ENCODE measurements at places on chromosomes 16 and 17.

DNA sequence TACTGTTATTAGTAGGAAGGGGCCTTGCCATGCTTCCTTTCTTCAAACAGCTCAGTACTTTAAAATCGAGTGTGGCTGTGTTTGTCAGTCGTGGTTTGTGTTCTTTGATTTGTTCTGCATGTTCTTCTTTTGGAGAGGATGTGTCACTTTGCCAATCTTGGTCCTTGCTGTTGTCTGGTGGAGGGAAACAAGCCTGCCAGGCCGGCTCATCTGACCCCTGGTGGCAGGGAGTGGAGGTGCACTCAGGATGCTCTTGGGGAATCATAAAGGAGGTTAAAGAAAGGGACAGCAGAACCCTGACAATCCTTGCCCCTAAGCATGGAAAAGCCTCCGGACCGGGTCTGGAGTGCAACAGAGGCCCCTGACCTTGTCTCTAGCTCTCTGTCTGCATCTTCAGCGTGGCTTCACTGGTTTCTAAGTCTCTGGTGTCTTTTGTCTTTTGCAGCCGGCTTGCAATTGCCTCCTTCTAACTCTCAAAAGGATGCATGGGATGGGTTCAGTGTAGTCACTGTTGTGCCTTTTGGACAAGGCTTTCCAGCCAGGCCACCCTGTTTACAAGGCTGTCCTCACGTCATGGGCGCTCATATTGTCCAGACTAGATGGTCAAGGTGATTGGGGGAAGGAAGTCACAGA lies 135.8 kb downstream of the WWOX start:
- peak; percentile 61 for DNase-seq

DNA sequence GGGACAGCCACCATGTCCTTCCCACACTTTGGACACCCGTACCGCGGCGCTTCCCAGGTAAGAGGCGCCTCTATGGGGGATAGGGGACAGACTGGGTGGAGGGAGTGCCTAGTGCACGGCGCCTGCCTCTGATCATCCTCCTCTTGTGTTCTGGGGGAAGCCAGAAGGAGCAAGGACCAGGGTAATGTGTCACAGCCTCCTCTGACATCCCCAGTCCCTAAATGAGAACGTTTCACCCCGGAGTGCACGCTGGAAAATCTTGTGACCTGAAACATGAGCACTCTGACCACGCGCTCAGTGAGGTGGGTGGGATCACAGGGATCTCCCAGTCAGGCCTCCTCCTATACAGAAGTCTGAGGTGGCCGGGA lies 1.1 kb downstream of the IRX6 start:
- DNase-seq, result no peak

DNA sequence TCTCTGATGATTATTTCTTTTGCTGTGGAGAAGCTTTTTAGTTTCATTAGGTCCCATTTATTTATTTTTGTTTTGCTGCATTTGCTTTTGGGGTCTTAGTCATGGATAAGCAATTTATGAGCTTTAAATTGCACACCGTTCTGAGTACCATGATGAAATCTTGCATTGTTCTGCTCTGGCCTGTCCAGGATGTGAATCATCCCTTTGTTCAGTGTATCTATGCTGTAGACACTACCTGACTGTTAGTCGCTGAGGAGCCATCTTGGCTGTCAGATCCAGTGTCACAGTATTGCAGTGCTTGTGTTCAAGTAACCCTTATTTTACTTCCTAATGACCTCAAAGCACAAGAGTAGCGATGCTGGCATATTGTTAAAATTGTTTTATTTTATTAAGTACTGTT lies 218.0 kb upstream of the CNTNAP4 start:
- no peak for DNase-seq

- no peak for DNase-seq
Observed at GRCh38 chr16:85583491-85584181, 29.5 kb upstream of the GSE1 start.

- DNase-seq, result no peak
Observed at GRCh38 chr16:22372882-22373661, 1.3 kb downstream of the CDR2 start.

DNA sequence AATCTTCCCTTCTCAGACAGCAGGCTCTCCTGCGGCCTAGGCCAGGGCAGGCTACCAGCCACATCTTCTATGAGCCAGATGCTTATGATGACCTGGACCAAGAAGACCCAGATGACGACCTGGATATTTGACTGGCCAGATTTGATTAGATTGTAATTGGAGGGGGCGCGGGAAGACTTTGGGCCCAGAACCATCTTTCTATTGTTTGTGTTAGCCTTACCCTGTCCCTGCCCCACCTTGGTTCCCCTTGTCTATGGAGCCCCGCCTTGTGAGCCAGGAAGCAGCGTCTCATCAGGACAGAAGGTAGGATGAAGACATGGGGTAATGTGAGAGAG lies 2.8 kb downstream of the CLDN7 start:
- no peak for DNase-seq

DNA sequence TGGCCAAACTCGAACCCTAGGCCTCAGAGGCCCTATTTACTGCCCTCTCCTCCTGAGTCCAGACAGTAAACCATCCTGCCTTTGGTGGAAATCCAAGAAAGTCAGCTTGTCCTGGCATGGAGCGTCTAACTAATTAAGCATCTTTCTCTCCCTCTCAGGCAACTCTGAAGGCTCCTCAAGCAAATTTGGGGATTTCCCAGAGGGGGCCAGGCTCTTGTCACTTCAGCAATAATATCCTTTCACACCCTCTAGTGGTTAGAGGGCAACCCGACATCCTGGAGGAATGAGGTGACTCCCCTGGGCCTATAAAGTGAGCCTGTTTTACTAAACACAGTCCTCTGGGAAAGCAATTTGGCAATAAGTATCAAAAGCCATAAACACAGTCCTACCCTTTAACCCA lies 60.4 kb downstream of the NOG start:
- DNase-seq, result no peak

DNA sequence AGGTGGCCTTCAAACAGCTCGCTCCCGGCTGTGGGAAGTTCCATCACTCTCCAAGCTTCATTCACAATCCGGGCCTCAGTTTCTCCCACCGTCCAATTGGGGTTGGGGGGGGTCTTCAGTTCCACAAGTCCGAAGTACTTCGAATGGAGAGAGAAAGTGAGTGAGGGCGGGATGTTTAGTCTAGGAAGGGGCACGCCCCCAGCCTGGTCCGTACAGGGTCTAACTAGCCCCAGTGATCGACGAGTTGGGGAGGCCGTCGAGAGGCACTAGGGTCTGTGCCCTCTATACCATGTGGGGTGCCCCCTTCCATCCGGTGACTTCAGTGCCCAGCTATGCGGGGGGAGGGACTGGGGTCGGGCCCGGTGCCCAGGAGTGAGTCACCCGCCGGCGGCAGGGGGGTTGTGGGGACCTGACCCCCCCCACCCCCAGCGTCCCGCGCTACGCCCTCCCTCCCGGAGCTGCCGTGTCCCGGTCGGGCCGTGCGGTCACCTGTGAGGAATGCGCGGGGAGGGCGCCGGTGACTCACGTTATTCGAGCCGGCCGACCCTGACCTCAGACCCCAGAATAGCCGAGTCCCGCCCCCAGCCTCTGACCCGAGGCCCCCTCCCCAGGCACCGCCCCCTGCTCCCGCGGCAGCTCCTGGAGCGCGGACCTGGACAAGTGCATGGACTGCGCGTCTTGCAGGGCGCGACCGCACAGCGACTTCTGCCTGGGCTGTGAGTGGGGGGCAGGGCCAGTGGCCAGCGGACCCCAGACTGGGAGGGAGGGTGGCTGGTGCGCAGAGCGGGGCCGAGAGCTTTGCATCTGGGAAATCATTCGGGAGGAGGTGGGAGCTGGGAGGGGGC lies 658 bp downstream of the TNFRSF12A start:
- peak; percentile 24 for DNase-seq

DNA sequence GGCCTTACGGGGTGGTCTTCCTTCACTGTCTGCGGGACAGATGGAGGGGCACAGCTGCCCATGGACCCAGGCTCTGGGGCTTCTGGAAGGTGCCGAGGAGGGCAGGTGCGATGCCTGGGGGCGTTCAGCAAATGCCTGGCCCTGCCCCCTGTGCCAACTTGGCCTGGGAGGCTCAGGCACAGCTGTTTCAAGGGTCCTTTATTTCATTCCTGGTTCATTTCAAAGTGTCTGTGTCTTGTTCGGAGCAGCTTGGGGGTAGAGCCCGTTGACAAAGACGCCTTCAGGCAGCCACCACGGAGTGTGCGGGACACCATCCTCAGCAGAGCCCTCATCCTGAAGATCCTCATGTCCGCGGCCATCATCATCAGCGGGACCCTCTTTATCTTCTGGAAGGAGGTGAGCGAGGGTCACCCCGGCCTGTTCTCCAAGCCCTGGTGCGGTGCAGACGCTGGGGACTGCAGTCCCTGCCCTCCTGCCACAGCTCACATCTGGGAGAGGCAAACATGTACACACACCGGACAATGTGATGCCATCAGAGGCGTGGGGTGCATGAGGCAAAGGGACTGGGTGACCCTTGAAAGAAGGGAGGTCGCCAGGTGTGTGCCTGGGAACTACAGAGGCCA lies 43.9 kb downstream of the MEAK7 start:
- no peak for DNase-seq

DNA sequence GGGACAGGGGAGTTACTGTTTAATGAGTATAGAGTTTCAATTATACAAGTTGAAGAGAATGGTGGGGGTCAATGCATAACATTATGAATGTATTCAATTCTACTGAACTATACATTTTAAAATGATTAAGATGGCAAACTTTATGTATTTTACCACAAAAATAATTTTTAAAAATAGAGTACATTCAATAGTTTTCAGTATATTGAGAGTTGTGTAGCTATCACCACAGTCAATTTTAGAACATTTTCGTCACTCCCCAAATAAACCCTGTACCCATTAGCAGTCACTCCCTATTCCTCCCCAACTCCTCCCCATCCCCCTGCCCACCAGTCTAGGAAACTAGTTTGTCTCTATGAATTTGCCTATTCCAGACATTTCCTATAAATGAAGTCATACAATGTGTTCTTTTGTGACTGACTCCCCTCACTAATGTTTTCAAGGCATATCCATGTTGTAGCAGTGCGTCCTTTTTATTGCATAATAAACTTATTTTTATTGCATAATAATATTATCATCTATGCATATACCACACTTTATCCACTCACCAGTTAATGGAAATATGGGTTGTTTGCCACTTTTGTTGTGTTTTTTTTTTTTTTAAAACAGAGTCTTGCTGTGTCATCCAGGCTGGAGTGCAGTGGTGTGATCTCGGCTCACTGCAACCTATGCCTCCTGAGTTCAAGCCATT lies 52.5 kb upstream of the ERN1 start:
- no peak for DNase-seq

DNA sequence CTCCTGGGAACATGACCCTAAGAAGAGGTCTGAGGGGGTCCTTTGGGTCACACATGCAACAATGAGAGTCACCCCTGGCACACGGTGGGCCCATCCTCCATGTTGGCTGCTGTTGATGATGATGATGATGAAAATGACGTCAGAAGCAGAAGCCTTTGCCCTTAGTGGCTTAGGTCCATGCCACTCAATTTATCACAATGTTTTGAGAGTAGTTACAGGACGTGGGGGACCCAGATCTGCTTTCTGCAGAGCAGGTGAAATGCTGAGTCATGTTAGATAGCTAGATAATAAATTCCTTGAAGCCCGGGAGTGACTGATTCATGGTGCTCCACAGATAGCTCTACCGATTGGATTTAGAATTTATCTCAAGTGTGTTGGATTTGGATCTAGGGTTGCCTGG lies 53.9 kb downstream of the VPS35L start:
- DNase-seq, result no peak

DNA sequence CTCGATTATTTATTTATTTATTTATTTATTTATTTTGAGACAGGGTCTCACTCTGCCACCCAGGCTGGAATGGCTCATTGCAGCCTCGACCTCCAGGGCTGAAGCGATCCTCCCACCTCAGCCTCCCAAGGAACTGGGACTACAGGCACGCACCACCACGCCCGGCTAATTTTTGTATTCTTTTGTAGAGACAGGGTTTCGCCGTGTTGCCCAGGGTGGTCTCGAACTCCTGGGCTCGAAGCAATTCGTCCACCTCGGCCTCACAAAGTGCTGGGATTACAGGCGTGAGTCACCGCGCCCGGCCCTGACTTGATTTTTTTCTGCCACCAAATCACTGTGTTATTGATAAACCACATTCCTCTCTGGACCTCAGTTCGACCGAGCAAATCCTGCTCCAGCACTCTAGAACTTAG lies 758 bp upstream of the RPL23A start:
- no peak for DNase-seq

DNA sequence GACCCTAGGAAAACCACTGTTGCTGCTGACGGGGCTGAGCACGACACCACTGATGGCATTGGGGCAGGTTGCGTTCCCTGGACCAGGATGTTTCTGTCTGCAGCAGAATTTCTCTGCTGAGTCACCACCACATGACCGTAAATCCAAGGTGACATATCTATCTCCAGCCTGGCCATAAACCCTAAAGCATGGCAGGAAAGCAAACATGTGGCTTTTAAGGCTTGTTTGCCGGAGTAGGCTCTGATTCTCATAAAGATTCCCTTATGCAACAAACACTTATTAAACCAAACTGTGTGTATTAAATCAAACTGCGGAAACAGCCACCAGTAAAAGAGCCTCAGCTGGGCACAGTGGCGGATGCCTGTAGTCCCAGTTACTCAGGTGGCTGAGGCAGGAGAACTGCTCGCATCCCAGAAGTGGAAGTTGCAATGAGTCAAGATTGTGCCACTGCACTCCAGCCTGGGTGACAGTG lies 17.3 kb downstream of the MPHOSPH6 start:
- DNase-seq, result no peak

DNA sequence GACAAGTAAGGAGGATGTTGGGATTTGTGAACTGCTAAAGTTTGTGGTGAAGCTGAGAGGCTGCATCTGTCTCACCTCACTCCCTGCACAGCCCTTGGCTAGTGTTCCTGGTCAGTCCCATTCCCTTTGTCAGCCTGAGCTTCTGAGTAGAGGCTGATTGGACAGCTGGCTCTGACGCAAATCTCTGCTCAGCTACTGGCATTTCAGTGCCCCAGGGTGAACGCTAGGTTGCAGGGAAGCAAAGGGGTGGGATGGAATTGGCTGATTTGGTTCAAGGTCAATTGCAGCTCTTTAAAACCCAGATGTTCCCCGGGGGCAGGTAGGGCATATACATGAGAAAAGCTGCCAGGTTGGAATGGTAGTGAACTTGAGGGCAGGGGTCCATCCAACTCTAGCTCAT lies 23.1 kb upstream of the CNOT1 start:
- no peak for DNase-seq

All from hippocampal formation (tissue), 2 donors.